ENCODE measurements at places on chromosomes 12 and 14.

GRCh38 chr14:31854508-31855075, 222.5 kb upstream of the ARHGAP5 start:
- DNase-seq: no peak

GRCh38 chr12:13179211-13180074, 17.1 kb upstream of the EMP1 start:
- peak; percentile 95 for DNase-seq

DNA sequence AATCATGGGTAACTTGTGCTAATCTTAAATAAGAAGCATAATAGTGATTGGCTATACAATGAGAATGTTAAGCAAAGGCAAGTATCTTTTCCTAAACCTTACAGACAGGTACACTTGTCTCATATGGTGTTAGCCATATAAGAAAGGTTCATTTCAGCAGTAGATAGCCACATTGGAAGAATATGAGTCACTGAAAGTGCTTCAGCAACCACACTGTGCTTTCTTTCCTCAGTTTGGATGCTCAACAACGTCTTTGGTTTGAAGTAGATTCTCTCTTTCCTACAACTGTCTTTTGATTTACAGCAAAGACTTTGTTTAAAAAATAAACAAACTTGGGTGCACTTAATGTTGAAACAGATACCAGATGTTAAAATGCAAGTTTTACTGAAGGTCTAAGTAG, 8.9 kb downstream of the DDHD1 start:
- no peak for DNase-seq

- DNase-seq: no peak
These were observed 4.1 kb upstream of the KANSL2 start for GRCh38 chr12:48686037-48686595.

DNA sequence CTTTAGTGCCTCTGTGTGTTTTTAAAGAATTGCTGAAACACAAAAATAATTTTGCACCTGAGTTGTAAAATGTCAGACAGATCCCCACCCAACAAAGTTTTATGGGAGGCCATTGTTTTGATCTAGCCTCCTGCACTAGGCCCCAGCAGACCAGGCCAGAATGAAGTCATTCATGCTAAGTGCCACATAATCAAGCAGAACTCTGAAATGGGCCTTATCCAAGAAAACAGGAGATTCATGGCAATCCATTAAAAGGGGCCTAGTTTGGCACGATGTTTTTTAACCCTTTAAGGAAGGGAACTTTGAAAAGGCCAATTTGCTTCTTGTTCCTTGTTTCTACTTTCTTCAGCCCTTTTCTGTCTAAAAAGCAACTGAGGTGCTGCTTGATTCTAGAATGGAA, 260.9 kb downstream of the ITPR2 start:
- DNase-seq: peak; percentile 69

DNA sequence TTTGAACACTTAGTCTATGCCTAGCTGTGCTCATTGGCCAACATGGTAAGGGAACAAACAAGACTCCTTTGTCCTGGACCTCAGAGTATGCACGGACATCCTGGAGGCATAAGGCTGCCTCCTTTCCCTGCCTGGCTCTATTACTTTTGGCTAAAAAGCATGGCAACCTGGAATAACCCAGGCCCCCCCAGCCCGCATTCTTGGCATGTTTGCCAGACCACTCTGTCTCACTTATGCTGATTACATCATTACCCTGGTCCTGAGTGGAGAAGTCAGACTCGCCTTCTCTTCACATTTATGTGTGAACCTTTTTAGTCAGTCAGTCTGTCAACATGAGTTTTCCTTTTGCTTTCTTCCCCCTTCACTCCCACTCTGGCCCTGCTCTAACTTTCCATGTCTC, 58.0 kb upstream of the ELK3 start:
- peak; percentile 99 for DNase-seq

- DNase-seq: no peak
These were observed 18.8 kb downstream of the CEP170B start for GRCh38 chr14:104883681-104884361.

- peak; percentile 40 for DNase-seq
These were observed 106.7 kb downstream of the KIF26A start for GRCh38 chr14:104245075-104245474.

GRCh38 chr12:132432721-132433577, 57.0 kb upstream of the FBRSL1 start:
- no peak for DNase-seq

- DNase-seq: no peak
These were observed 28.2 kb downstream of the SOX5 start for GRCh38 chr12:23921099-23921856.

DNA sequence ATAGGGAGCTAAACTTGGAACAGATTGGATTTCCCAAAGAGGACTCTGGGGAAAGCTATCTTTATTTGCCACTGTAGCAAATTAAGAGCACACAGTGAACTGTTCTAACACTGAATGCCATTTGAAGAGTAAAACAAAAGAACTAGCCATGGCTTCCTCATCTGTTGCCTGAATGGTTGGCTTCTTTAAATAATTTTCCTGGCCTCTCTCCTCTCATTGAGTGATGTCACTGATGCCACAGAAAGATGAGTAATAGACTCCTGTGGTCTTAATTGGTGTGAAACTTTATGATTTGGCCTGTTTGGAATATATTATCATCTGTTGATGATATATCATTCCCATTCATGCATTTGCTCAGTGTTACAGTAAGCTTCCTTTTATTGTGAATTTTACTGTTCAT, 42.5 kb downstream of the WDR20 start:
- DNase-seq: no peak

DNA sequence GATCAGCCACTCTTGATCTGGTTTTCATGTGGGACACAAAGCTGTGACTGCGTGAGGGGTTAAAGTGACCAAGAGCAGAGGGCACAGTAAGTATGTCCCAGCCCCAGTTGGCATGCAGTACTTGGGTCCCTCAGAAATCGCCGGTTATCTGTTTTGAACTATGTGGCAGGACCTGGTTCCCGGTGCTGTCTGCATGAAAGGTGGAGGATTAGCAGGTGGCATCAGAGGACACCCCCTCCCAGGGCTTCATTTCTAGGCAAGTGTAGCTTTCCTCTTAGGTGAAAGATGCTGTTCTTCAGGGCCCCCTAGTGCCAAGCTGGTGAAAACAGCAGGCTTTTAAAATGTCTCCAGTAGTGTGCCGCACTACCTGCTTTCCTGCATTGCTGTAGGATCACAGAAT, 57.1 kb downstream of the ATG14 start:
- peak; percentile 74 for DNase-seq

DNA sequence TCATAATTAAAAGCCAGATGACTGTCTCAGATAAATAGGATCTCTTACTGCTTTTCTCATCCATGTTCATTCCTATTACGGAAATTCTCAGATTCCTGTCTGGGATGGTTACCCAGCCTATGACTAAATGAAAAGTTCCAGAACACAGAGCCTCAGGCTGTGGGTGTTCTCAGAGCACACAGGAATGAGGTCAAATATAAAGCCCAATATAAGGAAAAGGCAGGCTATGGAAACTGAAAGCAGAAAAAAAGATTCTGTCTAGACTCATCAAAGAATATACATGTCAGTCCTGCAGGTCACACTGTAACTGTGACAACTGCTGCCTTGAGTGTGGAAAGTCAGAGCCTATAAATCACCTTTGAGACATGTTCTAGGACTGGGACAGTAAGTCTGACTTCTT, 64.3 kb downstream of the DCAF5 start:
- DNase-seq: peak; percentile 70

DNA sequence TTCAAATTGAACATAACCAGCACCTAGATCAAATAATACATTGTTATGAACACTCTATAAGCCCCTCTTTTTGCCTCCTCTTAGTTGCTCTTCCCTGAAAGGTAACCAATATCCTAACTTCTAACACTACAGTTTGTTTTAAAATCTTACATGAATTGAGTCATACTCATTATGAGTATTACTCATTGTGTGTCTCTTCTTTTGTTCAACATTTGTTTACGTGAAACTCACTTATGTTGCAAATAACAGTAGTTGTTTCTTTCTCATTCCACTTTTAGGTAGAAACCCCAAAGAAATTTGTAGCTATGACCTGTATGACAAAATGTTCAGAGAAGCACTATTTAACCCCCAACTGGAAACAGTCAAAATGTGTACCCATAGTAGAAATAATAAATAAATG, 6.6 kb downstream of the LRRC9 start:
- no peak for DNase-seq

Data from islet precursor cell (in vitro differentiated cells).